Breast epithelium (tissue), 4 donors: ENCODE measurements at places on chromosomes 5 and 9.

DNA sequence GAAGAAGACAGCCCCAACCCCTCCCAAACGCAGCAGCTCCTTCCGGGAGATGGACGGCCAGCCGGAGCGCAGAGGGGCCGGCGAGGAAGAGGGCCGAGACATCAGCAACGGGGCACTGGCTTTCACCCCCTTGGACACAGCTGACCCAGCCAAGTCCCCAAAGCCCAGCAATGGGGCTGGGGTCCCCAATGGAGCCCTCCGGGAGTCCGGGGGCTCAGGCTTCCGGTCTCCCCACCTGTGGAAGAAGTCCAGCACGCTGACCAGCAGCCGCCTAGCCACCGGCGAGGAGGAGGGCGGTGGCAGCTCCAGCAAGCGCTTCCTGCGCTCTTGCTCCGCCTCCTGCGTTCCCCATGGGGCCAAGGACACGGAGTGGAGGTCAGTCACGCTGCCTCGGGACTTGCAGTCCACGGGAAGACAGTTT, 12.5 kb downstream of the QRFP start:
- DNase-seq: no peak

GRCh38 chr9:90642570-90643539, at the start of gene DIRAS2:
TSS of gene DIRAS2 (minus strand) at chr9:90642824. CDS start at chr9:90613827, 28,997 bp downstream.
- peak; percentile 72 for DNase-seq

DNA sequence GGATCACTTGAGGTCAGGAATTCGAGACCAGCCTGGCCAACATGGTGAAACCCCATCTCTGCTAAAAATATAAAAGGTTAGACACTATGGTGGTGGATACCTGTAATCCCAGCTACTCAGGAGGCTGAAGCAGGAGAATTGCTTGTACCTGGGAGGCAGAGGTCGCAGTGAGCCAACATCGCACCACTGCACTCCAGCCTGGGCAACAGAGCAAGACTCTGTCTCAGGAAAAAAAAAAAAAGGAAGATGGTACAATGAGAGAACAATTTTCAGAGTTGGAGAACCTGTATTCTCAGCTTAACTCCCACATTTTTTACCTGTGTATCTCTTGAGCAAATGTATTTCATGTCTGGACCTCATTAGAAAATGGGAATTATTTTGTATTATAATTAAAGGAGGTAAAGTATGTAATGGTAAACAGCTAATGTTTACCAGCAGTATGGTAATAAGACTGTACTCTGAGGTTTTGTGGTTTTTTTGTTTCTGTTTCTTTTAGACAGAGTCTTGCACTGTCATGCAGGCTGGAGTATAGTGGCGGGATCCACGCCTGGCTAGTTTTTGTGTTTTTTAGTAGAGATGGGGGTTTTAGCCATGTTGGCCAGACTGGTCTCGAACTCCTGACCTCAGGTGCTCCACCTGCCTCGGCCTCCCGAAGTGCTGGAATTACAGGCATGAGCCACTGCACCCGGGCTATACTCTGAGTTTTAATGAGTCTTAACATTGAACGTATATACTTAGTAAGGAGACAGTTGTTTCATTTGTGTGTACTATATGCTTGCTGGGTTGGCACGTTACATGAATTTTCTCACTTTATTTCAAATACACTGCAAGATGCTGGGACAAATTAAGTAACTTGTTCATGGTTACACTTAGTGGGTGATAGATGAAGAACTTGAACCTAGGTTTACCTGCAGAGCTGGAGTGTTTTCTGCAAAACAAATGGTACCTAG, 16.2 kb downstream of the UHRF2 start:
- no peak for DNase-seq

DNA sequence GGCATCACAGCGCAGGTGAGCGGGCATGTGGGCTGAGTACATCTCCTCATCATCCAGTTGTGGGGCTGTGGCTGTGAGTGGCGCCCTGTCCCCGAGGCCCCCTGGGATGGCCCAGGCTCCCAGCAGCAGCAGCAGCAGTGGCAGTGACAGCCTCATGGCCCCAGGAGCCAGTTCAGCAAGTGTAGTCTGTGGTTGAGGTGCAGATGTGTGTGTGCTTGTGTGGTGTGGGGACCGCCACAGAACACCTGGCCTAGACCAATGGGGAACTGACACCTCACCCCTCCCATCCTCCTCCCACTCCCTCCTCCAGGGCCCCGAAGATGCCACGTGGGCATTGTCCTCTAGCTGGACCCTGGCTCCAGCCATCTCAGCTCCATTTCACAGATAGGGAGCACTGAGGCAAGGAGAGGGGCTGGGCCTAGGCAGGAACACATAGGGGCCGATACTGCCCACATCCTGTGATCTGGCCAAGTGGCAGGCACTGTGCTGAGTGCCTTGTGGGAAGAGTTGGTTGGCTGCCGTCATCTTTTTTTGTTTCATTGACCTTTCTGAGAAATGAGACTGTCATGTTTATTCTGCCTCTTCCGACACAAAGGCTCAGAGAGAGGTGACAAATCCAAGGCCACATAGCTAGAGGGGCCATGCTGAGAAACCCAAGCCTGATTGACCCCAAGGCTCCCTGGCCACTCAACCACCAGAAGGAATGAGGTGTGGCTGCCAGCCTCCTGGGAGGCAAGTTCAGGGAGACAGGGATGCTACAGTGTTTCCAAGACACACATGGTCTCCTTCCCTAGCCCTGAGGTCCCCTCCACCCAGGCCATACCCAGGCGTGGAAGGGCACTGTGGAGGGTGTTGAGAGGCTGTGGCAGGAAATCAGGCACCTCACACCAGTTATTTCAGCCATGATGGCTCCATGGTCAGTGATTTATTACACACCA, at the start of gene MZB1:
Gene MZB1 (minus strand): TSS at position 213 of the 938 bp plus-strand sequence. CDS start 57 bp downstream, at position 156.
- no peak for DNase-seq

GRCh38 chr5:101429241-101429640, 526.2 kb upstream of the ST8SIA4 start:
- DNase-seq: no peak

GRCh38 chr5:110092955-110093785, 403.4 kb downstream of the MAN2A1 start:
- no peak for DNase-seq

- DNase-seq: peak; percentile 69
These were observed 100.4 kb downstream of the TTLL11 start for GRCh38 chr9:121992571-121993212.

DNA sequence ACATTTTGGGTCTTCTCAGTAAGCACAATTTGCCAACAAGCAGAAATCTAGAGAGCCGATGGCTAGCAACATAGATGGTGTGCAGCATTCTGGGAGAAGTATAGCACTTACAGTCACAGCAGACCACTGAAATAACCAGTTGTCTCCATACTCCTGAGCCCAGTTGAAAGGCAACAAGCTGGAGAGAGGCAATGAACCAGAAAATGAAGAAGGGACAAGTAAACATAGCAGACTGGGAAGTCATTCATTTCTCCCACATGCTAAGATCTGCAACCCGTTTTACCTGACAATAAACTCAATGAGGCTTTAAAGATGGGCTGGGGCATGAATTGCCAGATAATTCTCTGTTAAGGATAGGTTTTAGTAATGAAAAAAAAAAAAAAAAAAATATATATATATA, 575.6 kb upstream of the GRAMD2B start:
- no peak for DNase-seq

GRCh38 chr5:131316026-131316425, 52.2 kb downstream of the CDC42SE2 start:
- DNase-seq: no peak

GRCh38 chr5:72472666-72473422, 34.4 kb downstream of the ZNF366 start:
- DNase-seq: no peak

DNA sequence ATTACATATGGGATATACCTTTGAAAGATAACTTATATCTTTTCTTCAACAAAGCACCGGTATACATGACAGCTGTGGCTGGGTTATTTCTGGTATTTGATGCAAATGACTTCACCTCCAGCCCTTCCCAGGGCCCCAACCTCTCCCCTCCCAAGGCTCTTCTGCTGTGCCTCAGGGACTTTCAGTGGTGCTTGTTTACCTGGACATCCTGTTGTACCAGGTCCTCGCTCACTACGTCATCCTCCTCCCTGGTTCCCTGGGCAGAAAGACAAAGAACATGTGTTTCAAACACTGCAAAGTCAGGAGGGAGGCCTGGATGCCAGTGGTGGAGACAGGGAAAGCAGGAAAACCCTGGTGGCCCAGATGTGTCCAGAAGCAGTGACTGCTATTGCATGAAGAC, 23.4 kb downstream of the ANXA6 start:
- peak; percentile 92 for DNase-seq

- DNase-seq: no peak
These were observed 28.2 kb downstream of the RAB14 start for GRCh38 chr9:121173501-121173900.
